ENCODE measurements at places on chromosomes 7 and 10.
A peak's percentile ranks its signal among the peaks of the same experiment; 100 is the strongest.

DNA sequence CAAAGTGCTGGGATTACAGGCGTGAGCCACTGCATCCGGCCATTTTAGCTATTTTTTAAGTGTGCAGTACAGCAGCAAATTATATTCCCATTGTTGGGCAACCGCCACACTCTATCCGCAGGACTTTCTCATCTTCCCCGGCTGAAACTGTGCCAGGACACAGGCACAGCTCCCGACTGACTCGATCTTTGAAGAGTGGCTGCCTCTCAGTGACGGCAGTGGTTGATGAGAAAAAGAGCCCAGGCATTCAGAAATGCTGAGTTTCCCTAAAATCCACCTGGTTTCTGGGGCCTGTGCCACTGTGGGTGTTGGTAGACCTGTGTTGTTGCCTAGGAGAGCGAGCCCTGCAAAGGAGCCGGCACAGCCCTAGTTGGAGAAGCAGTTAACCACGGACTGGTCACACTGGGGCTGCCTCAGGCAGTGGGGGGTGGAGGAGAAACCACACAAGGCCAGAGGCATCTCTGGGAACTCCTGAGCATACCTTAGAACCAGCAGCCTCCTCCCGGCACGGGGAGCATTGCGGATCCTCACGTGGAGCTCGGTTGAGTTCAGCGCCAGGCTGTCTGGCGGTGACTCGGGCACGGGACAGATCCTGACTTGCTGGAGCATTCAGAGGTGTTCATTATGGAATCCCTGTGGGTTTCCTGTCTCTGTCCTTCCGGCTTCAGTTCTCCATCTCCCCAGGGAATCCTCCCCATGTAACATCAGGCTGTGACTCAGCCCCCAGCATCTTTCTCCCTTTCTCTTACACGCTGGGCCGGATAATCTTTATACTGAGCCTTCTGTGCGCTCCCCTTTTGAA is 16.2 kb downstream of the PFKFB3 start:
- no peak for DNase-seq

DNA sequence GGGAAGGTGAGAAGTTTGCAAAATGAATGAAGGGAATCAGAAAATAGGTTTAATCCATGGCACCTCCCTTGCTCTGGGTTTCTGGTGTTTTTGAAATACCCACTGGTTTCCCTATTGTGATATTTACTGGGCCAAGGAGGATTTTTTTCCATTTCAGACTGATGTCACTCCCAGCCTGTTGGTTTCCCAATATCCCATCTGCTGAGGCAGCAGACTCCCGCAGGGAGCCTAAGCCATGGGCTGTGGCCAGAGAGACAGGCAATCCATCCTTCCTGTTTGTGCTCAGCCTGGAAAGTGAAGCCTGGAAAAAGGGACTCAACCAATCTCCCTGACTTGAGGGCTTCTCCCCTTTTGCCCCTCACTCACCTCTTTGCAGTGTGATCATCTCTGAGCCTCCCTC is 22.8 kb downstream of the FAM107B start:
- DNase-seq = no peak

- DNase-seq = no peak
These were observed 179.8 kb downstream of the EBF3 start for GRCh38 chr10:129784291-129784690.

DNA sequence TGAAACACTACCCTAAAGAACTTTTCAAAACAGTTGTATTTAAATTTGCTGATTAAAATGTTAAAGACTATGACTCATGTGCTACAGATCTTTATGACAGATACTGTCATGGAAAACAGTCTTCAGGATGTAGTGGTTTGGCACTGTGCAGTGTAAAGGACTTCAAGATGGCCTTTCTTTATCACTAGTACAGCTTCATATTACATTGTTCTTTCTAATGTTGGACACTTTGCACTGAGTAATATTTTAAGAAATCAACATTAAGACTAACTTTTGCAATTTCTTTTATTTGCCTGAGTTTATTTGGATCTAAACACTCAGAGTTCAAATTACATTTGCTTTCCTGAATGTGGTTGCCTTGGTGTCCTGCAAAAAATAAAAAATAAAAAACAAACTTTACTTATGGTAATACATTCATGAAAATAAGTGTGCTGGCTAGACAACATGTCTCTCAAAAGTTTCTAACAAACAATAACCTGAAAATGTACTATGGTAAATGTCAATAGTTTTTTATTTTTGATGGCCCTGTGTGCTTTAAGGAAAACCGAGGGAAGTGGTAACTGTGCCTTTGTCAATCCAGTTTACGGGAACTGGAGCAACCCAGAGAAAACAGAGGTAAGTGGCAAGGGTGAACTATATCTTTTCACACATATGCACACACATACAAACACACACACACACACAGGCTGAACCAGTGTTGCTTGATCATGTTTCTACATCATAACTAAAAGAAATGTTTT is 85.9 kb upstream of the PLXDC2 start:
- no peak for DNase-seq

DNA sequence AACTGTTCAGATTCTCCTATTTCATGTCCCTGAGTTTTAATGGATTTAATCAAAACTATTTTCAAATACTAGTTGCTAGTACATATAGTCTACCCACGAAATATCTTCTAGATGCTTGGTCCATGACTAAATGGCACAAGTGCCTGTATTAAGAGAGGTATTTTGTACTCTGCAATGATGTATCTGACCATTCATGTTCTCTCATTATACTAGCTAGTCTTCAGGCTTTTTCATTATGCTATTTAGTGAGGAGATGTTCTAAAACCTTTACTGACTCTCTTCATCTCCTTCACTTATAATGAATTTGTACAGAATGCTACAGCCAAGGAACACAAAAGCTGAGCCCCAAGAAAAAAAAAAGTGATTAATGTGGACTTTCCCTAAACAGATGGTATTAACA is 222.5 kb downstream of the AHR start:
- no peak for DNase-seq

DNA sequence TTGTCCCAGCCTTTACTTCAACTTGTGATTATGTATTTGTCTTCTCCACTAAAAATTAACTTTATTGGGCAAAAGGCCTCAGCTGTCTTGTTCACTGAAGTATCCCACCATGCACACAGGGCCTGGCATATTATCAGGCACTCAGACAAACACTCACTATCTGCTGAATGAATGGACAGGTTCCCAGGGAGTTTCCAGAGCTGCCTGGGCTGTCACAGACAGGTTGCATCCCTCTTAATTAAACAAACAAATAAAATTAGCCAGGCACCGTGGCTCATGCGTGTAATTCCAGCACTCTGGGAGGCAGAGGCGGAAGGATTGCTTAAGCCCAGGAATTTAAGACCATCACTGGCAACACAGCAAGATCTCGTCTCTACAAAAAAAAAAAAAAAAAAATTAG is 1.5 kb upstream of the TSPAN14 start:
- no peak for DNase-seq

- no peak for DNase-seq
These were observed 630 bp downstream of the ZNF680 start for GRCh38 chr7:64562256-64562625.

DNA sequence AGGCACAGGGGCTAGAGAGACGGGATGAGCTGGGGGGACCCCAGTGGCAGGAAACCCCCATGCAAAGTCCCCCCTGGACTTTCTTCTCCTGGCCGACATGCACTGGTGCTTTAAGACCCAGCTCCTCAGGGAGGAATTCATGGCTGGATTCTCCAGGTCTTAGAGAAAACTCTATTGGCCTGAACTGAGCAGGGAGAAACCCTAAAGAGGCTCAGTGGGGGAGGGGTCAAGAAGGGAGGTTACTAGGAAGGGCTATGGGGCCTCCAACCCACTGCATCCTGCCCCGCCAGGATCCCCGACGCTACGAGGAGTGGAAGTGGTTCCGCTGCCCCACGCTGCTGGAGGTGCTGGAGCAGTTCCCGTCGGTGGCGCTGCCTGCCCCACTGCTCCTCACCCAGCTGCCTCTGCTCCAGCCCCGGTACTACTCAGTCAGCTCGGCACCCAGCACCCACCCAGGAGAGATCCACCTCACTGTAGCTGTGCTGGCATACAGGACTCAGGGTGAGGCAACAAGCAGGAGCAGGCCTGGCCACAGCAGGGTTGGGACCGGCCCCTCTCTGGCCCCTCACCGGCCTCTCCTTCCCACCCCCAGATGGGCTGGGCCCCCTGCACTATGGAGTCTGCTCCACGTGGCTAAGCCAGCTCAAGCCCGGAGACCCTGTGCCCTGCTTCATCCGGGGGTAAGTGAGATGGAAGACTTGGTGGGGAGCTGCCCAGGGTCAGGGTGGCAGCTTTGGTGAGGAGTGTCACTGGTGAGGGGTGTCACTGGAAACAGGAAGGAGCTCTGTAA is 13.8 kb downstream of the ATG9B start:
- DNase-seq = no peak

GRCh38 chr10:15144788-15145187 is 23.7 kb downstream of the NMT2 start:
- no peak for DNase-seq

- no peak for DNase-seq
These were observed 145.1 kb upstream of the TMEM106B start for GRCh38 chr7:12066004-12066403.

DNA sequence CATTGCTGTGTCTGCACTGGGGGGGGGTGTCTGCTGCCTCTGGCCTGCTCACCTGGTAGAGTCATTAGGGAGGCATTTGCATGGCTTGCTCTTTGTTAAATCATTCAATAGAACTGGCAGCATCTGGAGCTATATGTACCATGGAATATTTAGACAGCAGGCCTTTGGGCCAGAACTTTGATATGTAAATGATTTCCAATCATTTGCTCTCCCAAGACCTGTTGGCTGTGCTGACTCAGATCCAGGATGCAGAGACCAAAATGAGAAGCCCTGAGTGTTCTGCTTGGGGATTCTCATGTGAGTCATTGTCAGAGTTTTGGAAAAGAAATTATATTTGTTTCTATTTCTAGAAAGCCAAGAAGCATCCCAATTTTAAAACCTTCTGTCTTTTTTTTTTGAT is 257.6 kb upstream of the IGFBP3 start:
- DNase-seq = no peak

DNA sequence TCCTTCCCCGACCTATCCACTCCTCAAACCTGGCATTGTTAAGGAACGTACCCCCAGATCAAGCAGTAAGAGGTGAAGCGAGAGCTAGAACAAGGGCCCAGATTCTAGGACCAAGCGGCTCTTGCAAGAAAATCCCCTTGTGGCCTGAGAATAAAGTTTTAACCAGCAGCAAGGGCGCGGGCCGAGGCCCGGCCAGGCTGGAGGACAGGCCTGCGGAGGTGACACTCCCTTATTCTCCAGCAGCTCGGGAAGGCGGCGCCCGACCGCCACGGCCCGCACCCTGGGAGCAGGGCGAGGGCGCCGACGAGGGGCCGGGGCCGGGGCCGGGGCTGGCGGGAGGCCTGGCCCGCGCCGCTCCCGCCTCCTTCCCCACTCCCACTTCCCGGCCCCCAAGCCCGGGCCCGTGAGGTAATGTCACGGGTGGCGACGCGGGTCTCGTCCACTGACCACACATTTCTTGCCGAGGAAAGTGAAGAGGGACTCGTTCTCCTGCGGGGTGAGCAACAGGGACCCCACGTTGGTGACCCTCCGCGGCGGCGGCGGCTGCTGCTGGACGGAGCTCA is 551 bp downstream of the WASL start:
- DNase-seq = peak; percentile 11

- no peak for DNase-seq
These were observed 35.5 kb upstream of the HABP2 start for GRCh38 chr10:113517165-113517900.

DNA sequence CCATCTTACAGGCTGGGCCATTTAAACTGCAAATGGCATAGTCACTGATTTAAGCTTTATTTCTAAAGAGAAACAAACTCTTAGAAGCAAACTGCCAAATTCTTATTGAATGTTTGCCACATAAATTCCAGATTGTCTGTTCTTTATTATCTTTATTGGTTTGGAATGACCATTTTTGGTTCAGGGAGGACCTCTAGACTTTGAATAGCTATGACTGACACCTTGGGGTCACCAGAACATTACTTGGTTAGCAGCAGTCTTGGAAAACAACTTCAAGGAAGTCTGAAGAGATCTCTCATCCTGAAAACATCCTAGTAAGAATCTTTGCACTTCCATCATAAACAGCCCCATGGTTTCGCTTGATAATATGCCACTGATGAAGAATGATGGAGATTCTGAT is 197.1 kb downstream of the SUGCT start:
- DNase-seq = no peak
